ENCODE measurements at places on chromosomes 6 and 20. TPM values are rescaled to one million over a fixed set of nuclear protein-coding genes. Genes with fewer than 3 reads are reported as not detected.

The TMEM244 gene
- total RNA-seq, result not detected

The SOX18 gene
- not detected for total RNA-seq

The FABP7 gene
- total RNA-seq, result not detected

The GNL1 gene
- total RNA-seq, result 126 TPM

The LCA5 gene
- 0.32 TPM for total RNA-seq

The COL21A1 gene
- not detected for total RNA-seq

The NRN1 gene
- total RNA-seq, result 10.6 TPM

GRCh38 chr6:291697-292505 lies at the start of gene DUSP22:
Gene DUSP22 (plus strand): TSS chr6:292487. CDS start chr6:292540, 53 bp downstream.
- peaks cover 58% of the 10 kb centered on the region for H3K4me1 ChIP-seq
- DNase-seq, result peak; percentile 95
- peak within 1 kb of the TSS; percentile 94 for H3K27ac ChIP-seq
- H3K27me3 ChIP-seq, result no peaks in the 10 kb centered on the region
- peak within 1 kb of the TSS; percentile 91 for H3K4me3 ChIP-seq

GRCh38 chr20:36827541-36828279 lies 48.2 kb upstream of the TLDC2 start:
- H3K4me3 ChIP-seq, result no peak overlapping the region
- no peaks in the 10 kb centered on the region for H3K36me3 ChIP-seq
- DNase-seq, result no peak
- H3K27ac ChIP-seq, result no peak overlapping the region

DNA sequence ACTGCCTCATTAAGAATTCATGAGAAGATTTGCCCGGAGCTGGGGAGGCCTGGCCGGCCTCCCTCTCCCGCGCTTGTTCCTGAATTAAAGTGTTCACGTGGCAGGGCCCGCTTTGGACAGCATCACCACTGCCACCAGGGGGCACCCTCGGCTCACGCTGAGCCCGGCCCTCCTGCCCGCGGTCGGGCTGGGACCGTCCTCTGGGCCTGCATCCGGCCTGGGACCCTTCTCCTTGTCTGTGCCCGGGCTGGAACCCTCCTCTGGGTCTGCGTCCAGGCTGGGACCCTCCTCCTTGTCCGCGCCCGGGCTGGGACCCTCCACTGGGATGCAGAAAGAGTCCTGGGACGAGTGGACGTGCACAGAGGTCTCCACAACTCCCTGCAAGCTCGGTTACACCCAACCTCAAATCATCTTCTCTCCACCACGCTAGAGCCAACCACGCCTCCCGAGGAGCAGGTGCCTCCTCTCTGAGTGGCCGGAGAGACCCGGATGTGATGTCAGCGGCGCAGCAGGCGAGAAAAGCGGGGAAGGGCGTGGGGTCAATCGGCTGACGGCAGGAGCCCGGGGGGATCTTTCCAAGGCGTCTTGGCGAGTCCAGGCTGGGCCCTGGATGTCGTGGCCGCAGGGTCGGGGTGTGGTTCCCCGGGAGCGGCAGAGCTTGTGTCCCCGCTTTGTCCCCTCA lies 50.9 kb upstream of the DACT2 start:
- no peak overlapping the region for H3K4me3 ChIP-seq
- H3K27ac ChIP-seq, result no peak overlapping the region
- DNase-seq, result peak; percentile 67
- no peaks in the 10 kb centered on the region for H3K4me1 ChIP-seq
- peaks cover 12% of the 10 kb centered on the region for H3K27me3 ChIP-seq

- H3K36me3 ChIP-seq, result no peaks in the 10 kb centered on the region
- no peak overlapping the region for H3K4me3 ChIP-seq
- no peak overlapping the region for H3K27ac ChIP-seq
Observed at GRCh38 chr20:14344746-14345145, 7.3 kb upstream of the FLRT3 start.

DNA sequence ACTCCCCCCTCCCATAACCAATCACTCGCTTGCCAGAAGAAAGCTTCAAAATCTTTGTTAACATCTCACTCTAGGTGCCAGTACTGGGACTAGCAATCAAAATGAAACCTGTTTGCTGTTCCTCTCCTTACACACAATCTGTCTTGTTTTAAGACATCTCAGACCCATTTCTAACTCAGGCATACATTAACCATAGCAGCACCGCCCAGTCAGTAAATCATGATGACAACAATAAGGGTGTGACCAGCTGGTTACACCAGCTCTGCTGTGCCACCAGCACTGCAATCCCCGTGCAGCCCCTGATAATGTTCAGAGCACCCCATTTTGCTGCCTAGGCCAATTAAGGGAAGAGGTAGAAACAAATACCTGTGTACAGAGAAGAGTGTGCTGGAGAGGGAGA lies 185.2 kb upstream of the TAB2 start:
- H3K36me3 ChIP-seq, result peaks cover 34% of the 10 kb centered on the region
- no peaks in the 10 kb centered on the region for H3K27me3 ChIP-seq
- no peak overlapping the region for H3K4me3 ChIP-seq

GRCh38 chr20:56925082-56925830 lies 296.1 kb downstream of the TFAP2C start:
- H3K27me3 ChIP-seq, result peaks cover 77% of the 10 kb centered on the region
- H3K4me3 ChIP-seq, result no peak overlapping the region
- H3K36me3 ChIP-seq, result no peaks in the 10 kb centered on the region
- no peak overlapping the region for H3K27ac ChIP-seq
- DNase-seq, result no peak
- peaks cover 2% of the 10 kb centered on the region for H3K4me1 ChIP-seq

GRCh38 chr6:18262702-18263417 lies 1.5 kb downstream of the DEK start:
- peak overlapping the region; percentile 99 for H3K27ac ChIP-seq
- peaks cover 48% of the 10 kb centered on the region for H3K36me3 ChIP-seq
- DNase-seq, result peak; percentile 49
- no peaks in the 10 kb centered on the region for H3K27me3 ChIP-seq
- peak overlapping the region; percentile 99 for H3K4me3 ChIP-seq
- H3K4me1 ChIP-seq, result peaks cover 46% of the 10 kb centered on the region

- no peaks in the 10 kb centered on the region for H3K36me3 ChIP-seq
- DNase-seq, result no peak
- no peak overlapping the region for H3K4me3 ChIP-seq
- H3K27ac ChIP-seq, result no peak overlapping the region
- no peaks in the 10 kb centered on the region for H3K4me1 ChIP-seq
- no peaks in the 10 kb centered on the region for H3K27me3 ChIP-seq
Observed at GRCh38 chr6:81938991-81939732, 186.7 kb upstream of the TENT5A start.

GRCh38 chr20:22675341-22675740 lies 91.0 kb upstream of the FOXA2 start:
- H3K4me1 ChIP-seq, result no peaks in the 10 kb centered on the region
- no peak overlapping the region for H3K27ac ChIP-seq
- no peak for DNase-seq
- H3K36me3 ChIP-seq, result no peaks in the 10 kb centered on the region
- no peak overlapping the region for H3K4me3 ChIP-seq
- H3K27me3 ChIP-seq, result no peaks in the 10 kb centered on the region

- no peak for DNase-seq
- peaks cover 21% of the 10 kb centered on the region for H3K4me1 ChIP-seq
- H3K27ac ChIP-seq, result peak overlapping the region; percentile 36
- no peak overlapping the region for H3K4me3 ChIP-seq
- H3K27me3 ChIP-seq, result no peaks in the 10 kb centered on the region
Observed at GRCh38 chr6:139764498-139764986, 390.1 kb upstream of the CITED2 start.

GRCh38 chr6:121678245-121678644 lies 242.8 kb downstream of the GJA1 start:
- no peaks in the 10 kb centered on the region for H3K36me3 ChIP-seq
- H3K4me1 ChIP-seq, result peaks cover 2% of the 10 kb centered on the region
- DNase-seq, result no peak
- H3K4me3 ChIP-seq, result no peak overlapping the region
- H3K27ac ChIP-seq, result no peak overlapping the region
- H3K27me3 ChIP-seq, result no peaks in the 10 kb centered on the region

- H3K27ac ChIP-seq, result no peak overlapping the region
- no peaks in the 10 kb centered on the region for H3K36me3 ChIP-seq
- H3K4me1 ChIP-seq, result no peaks in the 10 kb centered on the region
- H3K27me3 ChIP-seq, result peaks cover 19% of the 10 kb centered on the region
- no peak overlapping the region for H3K4me3 ChIP-seq
- no peak for DNase-seq
Observed at GRCh38 chr6:160203076-160203475, 55.5 kb downstream of the SLC22A2 start.

DNA sequence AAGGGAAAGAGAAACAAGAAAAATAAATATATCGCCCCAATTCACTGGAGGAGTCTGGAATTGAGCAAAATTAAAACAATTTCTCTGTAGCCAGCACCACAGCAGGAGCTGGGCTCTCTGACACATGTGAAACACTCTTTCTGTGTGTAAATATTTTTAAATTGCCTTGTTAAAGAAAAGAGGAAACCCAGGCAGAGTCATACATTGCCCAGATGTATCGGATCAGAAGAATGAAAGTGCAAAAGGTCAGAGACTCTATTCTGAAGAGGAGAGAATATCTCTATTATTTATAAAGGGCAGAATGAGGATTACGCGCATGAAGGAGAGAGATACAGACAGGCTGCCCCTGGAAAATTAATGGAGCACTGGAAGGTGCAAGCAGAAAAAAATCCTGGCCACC lies 127.0 kb upstream of the MAN1A1 start:
- no peak for DNase-seq
- H3K4me3 ChIP-seq, result no peak overlapping the region
- no peaks in the 10 kb centered on the region for H3K36me3 ChIP-seq

DNA sequence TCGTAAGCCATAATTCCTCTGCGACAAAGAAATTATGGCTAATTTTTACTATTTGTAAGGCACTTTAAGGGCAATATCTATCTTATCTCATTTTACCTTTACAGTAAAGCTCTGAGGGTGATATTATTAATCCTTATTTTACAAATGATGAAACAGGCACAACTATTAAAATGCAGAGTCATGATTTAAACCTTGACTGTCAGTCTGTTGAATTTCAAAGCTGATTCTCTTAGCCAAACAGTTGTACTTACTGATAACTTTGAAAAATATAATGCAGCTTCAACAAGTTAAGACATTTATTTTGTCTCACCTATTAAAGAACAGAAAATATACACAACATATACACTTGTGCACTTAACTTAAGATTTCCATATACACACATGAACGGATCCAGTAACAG lies 88.2 kb downstream of the SMPDL3A start:
- no peaks in the 10 kb centered on the region for H3K4me1 ChIP-seq
- no peak overlapping the region for H3K4me3 ChIP-seq
- H3K27ac ChIP-seq, result no peak overlapping the region
- H3K36me3 ChIP-seq, result no peaks in the 10 kb centered on the region
